ENCODE measurements at places on chromosomes 13 and 19.

DNA sequence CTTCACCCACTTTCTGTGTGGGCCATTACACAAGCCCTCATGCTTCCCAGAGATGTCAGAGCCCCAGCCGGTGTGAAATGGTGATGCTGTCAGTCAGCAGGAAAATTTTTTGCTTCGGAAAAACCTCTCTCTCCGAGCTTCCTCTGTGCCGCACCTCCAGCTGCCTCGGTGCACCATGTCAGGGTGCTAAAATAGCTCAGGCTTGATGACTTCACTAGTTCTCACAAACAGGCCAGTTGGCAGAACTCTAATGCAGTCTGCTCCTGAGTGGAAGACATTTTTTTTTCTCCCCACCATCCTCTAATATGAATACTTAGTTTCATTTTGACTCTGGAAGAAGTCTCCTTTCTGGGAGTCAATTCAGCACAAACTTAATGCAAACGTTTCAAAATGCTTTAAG lies 71.3 kb downstream of the KLF12 start:
- no peak for DNase-seq

DNA sequence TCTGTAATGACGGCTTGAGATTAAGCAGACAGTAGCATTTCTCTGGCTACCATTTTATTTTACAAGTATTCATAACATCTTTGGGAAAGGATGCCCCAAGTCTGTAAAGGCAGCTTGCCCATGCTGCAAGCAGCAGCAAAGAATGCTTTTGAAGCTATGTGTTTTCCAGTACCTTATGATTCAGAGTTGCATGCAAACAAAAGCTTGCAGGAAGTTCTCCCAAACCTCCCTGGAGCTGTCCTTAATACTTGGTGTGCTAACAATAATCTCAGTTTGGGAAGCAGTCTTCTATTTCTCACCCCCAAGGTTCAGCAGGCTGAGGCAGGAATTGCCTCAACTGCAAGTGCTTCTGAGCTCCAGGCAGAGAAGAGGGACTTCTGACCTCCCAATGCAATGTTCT lies 60.8 kb downstream of the CCNA1 start:
- no peak for DNase-seq

GRCh38 chr13:49655906-49656305 lies 27.6 kb downstream of the ARL11 start:
- DNase-seq = no peak

DNA sequence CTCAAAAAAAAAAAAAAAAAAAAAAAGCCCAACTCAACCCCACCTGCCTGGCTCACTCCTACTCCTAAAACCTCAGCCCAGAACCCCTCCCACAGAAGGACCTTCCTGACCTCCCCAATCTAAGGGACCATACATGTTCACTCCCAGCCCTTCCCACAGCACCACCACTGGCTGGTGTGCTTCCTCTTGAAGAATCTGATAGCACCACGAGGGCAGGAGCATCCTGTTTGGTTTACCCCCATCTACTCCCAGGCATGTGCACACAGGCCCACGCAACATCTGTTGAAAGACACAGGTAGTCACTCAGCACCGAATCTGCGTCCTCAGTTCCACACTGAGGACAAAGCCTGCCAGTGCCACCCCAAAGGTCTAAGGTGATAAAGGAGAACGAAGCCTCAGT lies 8.2 kb downstream of the LATS2 start:
- DNase-seq = no peak

All from NCI-H1436 (cell line).